Adipocyte (in vitro differentiated cells): ENCODE measurements at places on chromosomes 2 and 18.

DNA sequence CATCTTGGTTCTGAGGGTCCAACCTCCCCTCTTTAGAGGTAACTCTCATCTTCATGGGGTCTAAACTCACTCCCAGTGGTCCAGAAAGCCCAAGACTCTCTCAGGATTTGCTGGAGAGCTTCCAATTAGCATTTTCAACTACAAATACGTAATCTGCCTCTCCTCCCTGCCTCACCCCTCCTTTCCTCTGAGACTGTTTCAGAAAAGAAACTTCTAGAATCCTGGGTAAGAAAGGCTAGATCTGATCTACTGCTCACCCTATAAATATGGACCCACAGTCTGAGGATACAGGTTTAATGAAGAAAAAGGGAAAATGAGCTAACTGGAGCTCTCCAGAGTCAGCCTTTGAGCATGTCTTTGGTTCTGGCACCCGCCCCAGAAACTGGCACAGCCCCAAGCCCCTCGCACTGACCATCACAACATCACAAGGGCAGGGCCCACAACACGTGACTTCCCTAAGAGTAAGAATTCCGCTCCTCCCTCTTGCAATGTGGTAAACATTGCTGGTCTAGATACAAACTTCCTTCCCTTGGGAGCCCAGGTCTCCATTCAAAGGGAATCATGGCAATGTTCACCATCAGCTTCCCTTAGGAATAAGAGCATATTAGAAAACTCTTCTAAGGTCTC is 21.7 kb upstream of the IHH start:
- no peak for DNase-seq

GRCh38 chr2:84041506-84041905 is 417.6 kb downstream of the SUCLG1 start:
- DNase-seq = no peak

DNA sequence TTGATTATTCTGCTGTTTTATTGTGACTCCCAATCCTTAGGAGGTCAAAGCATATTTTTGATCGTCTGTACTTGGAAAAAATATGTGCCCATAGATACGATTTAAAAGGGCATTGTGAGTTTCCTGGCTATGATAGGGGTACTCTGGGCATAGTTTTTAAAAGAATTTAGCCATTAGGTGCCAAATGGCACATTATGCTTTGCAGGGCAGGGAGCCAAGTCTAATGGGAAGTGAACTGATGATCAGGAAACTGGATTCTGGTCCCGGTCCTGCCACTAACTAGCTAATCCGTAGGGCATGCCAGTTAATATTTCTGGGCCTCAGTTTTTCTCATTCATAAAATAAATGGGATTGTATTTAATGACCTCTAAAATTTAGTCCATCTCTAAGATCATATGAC is 189.3 kb downstream of the LTBP1 start:
- peak; percentile 35 for DNase-seq

- no peak for DNase-seq
Measured at GRCh38 chr2:233385489-233386044, 31.3 kb downstream of the DGKD start.

DNA sequence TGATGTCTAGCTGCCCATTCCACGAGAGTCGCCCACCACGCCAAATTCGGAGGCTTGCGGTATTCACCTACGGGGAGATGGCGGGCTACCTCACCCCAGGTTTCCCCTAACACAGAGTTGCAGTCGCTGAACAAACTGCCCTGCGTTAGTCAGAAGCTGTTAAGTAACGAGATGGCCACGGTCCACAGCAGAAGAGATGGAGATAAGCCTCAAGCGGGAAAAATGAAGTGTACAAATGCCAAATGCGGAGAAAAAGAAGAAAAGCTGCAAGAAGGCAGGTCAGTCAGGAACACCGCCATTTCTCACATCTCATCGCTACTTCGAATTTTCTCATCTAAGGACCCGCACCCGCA is 425 bp downstream of the ASB3 start:
- peak; percentile 73 for DNase-seq
